ENCODE measurements at places on chromosomes 6 and 20.

- peaks cover 9% of the 10 kb centered on the region for H3K27me3 ChIP-seq
- no peak overlapping the region for H3K4me3 ChIP-seq
- no peaks in the 10 kb centered on the region for H3K4me1 ChIP-seq
These were observed 193.4 kb downstream of the SYNDIG1 start for GRCh38 chr20:24662752-24663365.

DNA sequence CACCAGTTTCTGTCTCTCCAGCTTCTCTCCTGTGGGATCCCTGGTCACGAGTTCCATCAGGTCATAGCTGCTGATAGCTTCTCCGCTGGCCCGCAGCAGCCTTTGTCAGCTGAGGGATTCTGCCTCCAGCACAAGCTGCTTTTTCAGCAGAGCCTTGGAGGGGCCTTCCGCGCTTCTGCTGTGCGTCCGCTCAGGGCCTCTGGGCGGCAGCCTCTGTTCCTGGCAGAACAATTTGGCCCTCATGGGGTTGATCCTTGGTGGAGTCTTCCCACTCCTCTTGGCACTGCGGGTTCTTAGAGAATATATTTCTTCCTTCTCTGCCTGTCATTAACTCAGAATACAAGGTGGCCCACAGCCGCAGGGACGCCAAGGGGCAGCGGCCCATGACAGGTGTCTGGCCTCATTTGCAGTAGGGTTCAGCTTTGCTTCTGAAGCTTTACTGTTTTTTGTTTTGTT is 158.8 kb downstream of the DTNBP1 start:
- peaks cover 30% of the 10 kb centered on the region for H3K36me3 ChIP-seq
- no peak for DNase-seq
- no peaks in the 10 kb centered on the region for H3K27me3 ChIP-seq
- peaks cover 46% of the 10 kb centered on the region for H3K4me1 ChIP-seq

GRCh38 chr6:122178988-122179387 is 220.5 kb upstream of the HSF2 start:
- peaks cover 3% of the 10 kb centered on the region for H3K4me1 ChIP-seq
- DNase-seq: no peak
- H3K36me3 ChIP-seq: no peaks in the 10 kb centered on the region
- H3K27me3 ChIP-seq: peaks cover 5% of the 10 kb centered on the region

DNA sequence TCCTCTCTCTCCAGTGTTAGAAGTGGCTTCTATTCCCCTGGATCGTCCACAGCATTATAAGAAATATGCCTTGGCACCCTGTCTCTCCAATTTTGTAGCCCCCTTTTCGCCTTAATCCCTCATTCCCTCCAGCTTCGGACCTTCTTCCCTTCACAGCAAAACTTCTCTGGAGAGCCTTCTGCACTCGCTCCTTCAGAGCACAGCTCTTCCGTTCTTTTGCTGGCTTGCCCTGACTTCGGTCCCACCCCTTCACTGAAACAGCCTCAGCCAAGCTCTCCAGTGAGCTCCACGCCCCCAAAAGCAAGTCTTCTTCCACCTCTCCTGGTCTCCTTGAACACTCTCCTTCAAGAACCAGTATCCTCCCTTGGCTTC is 134.7 kb upstream of the RNF24 start:
- DNase-seq: no peak
- peaks cover 11% of the 10 kb centered on the region for H3K27me3 ChIP-seq
- H3K4me3 ChIP-seq: peak overlapping the region; percentile 67
- peaks cover 16% of the 10 kb centered on the region for H3K4me1 ChIP-seq
- peaks cover 4% of the 10 kb centered on the region for H3K36me3 ChIP-seq
- peak overlapping the region; percentile 4 for H3K27ac ChIP-seq

- H3K4me1 ChIP-seq: peaks cover 5% of the 10 kb centered on the region
- H3K4me3 ChIP-seq: no peak overlapping the region
- peaks cover 2% of the 10 kb centered on the region for H3K36me3 ChIP-seq
- no peak overlapping the region for H3K27ac ChIP-seq
- H3K27me3 ChIP-seq: no peaks in the 10 kb centered on the region
These were observed 442.7 kb upstream of the HS3ST5 start for GRCh38 chr6:114785235-114786127.

All from mesothelial cell of epicardium (in vitro differentiated cells).